ENCODE measurements at places on chromosomes 5 and 9. TPM values are rescaled to one million over a fixed set of nuclear protein-coding genes. Genes with fewer than 3 reads are reported as not detected.

PDE6A gene
- 0.07 TPM for total RNA-seq

DNA sequence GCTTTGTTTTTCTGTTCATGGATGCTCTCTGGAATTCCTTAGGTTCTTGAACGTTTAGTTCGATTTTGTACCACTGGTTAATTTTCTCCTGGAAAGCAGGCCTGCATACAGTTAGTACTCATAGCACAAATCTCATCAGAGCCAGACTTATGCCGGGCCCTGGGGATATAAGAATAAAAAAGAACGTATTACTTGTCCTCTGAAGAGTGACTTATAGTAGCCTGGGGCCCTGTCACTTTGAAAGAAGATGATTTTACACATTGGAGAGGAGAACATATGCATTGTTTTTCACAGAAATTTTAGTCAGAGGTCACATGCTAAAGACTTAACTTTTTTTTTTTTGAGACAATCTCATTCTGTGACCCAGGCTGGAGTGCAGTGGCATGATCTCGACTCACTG lies 50.3 kb downstream of the ZNF462 start:
- no peak for DNase-seq

HAVCR2 gene
- total RNA-seq, result 1.0 TPM

DNA sequence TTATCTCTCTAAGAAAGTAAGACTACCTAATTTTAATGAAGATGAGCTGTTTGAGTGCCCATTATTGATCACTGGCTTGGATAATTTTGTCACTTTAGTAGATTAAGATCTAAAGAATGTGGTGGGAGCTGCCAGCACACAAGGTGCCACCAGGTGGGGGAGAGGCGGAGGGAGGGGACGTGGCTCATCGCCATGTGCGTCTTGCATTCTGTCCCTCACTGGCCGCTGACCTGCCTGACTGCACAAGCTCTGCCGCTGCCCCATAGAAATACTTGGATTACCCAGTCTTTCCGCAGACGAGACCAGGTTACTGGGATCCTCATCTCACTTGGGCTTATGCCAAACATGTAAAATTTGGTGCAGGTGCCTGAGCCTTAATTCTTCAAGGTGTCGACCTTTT lies 37.6 kb downstream of the RHOBTB3 start:
- DNase-seq, result no peak

DNA sequence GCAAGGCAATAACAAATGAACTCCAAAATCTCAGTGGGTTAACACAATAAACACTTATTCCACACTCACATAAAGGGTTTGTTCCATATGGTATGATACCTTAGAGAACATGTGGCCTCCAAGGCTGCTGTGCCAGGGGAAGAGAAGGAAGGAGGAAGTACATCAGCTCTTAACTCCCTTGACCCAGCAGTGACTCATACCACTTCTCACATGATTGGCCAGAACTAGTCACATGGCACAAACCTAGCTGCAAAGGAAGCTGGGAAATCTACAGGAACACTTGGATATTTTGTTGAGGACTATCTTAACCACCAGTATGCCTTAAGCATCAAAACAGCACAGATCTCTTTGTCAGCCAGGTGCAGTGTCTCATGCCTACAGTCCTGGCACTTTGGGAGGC lies 99.3 kb downstream of the SLIT3 start:
- DNase-seq, result no peak

- DNase-seq, result peak; percentile 73
Measured at GRCh38 chr5:34608859-34609648, 47.1 kb upstream of the RAI14 start.

DNA sequence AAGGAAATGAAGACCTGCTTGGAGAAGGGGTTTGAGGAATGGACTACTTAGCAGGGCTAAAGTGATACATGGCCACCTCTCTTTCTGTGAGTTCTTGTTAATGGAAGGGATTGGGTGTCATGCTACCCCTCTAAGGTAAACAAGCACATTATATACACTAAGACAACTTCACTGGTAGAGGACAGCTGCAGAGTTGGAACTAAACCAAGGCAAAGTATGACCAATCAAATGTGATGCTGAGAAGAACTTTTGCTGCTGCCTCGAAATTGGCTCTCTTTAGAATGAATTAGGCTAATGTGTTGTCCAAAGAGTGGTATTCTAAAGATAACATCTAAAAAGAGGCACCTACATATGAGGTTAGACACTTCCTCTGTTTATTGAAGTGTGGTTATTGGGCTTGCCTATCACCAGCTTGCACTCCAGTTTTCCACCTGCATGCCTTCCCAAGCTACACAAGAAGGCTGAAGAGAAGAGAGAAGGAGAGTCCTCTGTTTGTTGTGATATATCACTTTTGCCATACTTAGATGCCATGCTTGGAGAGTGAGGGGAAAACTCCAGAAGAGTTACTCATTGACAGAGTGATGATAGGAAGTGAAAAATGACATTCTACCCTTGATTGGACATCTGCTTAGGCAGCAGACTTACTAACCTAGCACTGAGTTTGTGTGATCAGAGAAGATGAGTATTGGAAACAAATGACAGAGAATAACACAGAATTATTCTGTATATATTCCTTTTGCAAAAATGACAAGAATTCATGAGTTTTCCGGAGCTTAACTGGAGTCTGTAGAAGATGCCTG lies 536.1 kb downstream of the ZNF608 start:
- DNase-seq, result no peak

GRCh38 chr9:137279741-137280473 lies 2.4 kb downstream of the TOR4A start:
- no peak for DNase-seq

BRD8 gene
- total RNA-seq, result 62.8 TPM

TAS2R1 gene
- total RNA-seq, result not detected

DNA sequence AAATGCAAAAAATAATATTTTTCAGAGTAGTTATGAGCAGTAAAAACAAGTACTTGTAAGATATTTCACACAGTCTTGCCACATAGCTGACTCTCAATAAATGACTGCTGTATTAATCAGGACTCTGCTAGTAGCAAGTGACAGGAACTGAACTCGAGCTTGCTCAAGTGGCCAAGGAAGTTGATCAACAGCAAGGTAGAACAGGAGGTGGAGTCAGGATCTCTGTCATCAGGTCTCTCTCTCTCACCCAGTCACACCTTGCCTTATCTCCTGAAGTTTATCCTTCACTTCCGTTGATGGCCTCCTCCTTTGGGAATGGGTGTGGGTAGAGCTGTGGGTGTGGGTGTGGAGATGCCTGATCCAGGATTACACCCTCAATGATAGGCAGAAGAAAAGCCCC lies 107.0 kb downstream of the GPBP1 start:
- no peak for DNase-seq

DNA sequence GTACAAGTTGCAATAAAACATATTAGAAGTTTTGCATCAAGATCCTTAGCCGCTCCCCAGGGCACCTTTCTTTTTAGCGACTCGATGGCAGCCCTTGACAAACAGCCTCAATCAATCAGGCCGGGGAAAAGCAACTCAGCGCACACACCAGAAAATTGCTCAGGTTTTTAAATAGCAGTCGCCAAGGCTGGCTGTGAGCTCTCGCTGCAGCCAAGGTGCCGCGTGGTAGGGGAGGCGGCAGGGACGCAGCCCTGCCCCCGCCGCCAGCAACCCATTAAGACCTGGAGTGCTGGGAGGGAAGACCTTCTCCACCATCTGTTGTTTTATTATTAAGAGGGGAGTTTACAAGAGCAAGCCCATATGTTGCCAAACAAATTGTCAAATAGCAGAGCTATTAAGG lies 22.6 kb downstream of the ASS1 start:
- no peak for DNase-seq

DNA sequence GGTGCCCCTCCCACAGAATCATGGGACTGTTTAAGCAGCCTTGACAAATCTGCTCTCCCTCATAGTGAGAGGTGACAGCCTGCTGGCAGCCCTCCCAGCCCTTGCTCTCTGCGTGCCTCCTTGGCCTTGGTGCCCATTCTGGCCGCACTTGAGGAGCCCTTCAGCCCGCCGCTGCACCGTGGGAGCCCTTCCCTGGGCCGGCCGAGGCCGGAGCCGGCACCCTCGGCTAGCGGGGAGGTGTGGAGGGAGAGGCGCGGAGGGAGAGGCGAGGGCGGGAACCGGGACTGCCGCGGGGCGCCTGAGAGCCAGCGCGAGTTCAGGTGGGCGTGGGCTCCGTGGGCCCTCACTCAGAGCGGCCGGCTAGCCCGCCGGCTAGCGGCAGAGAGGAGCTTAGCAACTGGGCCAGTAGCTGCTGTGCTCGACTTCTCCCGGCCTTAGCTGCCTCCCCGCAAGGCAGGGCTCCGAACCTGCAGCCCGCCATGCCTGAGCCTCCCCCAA lies 125.9 kb upstream of the MYO10 start:
- DNase-seq, result no peak

TMEM171 gene
- total RNA-seq, result not detected

DNA sequence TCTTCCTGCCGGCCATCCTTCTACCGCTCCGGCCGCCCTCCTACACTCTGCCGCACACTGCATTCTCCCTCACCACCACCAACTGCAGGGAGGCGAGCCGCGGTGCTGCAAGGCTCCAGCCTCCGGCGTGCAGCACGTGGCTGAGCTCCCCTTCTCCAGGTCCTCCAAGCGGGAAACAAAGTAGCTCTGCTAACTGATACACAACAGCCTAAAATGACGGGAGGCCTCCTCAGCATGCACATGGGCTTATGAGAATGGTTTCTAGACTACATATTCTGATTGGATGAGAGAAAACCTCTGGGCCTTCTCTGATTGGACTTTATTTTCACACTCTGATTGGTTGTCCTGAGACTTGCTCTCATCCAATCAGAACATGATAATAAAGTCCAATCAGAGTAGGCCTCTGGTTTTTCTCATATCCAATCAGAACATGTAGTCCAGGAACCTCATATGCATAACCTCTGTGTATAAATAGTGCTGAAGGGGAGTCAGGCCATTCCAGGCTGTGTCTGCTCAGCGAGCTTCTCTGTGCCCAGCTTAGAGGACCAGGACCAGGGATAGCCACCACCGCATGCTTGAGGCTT lies 27.0 kb upstream of the ZNF354B start:
- DNase-seq, result no peak

DNA sequence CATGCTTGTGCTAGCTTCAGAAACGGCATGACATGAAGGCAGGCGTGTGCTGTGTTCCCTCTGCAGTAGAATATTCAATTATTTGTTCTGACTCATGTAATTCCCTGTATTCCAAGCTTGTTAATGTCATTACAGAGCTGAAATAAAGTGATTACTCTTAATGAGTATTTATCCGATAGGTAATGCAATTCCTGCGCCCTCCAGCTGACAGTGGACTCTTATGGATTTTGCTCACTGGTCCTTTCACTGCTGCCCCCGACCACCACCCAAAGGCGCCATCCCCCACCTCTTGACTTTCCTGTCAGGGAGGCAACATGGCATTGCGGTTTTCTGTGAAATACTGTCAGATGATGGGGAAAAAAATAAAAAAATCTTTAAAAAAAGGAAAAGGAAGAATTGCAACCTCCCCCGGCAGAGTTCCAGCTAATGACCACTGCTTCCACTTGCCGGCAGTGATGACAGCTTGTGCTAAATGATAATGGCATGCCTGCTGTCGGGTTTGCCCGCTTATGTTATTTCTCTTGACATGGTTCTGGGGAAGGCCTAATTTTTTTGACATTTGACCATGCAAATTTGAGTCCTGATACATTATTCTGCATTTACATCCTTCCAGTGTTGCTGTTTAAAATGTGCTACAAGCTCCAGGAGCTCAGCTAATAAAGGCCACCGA lies 335.3 kb upstream of the ADAMTS16 start:
- no peak for DNase-seq

PCDHGA7 gene
- 13.0 TPM for total RNA-seq

- DNase-seq, result no peak
Measured at GRCh38 chr5:133116601-133117000, 64.8 kb downstream of the HSPA4 start.

DNA sequence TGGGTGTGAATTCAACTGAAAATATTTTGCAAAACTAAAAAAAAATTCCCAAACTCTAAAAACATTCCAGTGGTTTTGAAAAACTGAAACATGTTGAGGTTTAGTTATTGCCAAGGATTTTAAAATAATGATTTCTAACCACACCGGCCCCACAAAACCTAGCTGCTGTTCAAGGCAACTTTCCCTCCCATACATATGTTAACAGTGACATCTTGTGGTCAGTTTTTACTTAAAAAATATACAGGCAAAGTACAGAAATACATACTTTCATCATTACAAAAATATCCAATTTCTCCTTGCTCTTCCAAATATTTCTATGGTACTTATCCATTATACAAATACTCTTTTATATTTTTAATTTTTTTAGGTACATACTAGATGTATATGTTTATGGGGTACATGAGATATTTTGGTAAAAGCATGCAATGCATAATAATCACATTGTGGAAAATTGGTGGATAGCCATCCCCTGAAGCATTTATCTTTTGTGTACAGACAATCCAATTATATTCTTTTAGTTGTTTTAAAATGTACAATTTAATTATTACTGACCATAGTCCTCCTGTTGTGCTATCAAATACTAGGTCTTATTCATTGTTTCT lies 34.4 kb upstream of the MRPS30 start:
- DNase-seq, result no peak

ANKRD34B gene
- total RNA-seq, result not detected

DNA sequence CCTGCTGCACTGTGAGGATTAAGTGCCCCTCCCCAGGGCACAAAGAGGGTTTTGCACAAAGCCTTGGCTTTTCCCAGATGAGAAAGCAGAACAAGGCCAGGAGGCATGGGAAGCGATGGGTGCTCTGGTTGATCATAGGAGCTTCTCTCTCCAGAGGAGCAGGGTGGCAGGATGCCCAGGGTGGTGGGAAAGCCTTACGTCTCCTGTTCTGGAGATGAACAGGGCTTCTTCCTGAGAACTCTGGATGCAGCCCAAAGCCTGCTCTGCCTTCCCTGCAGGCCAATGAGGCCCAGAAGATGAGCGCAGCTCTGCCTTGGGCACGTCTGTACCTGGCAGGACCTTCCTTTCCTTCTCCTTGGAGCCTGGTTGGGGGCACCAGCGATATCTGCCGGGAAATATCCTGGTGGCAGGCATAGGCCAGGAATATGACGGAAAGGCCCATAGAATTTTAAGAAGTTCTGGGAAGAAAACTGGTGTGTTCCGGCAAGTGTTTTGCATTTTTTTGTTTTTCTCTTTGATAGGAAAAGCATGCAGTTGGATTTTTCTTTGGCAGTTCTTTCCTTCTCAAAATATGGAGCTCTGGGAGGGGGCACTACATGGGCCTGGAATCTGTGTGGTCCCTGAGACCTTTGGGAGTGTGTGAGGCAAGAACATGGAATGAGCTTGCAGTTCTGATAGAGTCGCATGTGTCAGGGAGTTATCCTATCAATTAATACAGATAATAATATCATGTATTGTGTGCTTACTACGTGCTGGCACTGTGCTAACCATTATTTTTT lies 253.2 kb upstream of the KLF4 start:
- DNase-seq, result no peak

DNA sequence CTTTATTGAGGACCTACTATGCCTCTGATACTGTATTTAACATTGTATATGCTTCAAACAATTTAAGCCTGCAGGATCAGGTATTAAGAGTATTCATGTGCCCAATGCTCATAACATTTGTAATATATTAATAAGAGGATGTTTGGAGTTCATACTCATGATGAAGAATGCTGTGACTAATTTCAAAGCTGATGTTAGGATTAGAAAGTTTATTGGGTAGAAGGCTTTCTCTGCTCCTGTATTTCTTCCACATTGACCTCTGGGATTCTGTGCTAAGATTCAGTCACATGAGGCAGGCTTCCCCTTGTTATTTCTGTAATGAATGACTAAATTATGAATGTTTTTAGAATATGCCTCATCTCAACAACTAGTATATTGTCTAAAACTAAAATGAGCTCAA lies 456.4 kb downstream of the NFIB start:
- DNase-seq, result no peak

ZNF169 gene
- total RNA-seq, result 28.5 TPM

- no peak for DNase-seq
Measured at GRCh38 chr5:103120607-103121200, 603 bp downstream of the PPIP5K2 start.

OR1J2 gene
- total RNA-seq, result not detected
